ENCODE measurements at places on chromosomes 6 and 20. TPM values are rescaled to one million over a fixed set of nuclear protein-coding genes. Genes with fewer than 3 reads are reported as not detected.

Gene SEMG1
- not detected for total RNA-seq

Gene EYA4
- not detected for total RNA-seq

Gene TRIM40
- total RNA-seq: not detected

Gene MUC21
- total RNA-seq: not detected

Gene ELOVL2
- total RNA-seq: 27.8 TPM

Gene KDM1B
- 27.1 TPM for total RNA-seq

Gene ADNP
- total RNA-seq: 65.1 TPM

Gene DSP
- 20.1 TPM for total RNA-seq

Gene TRIM15
- 0.13 TPM for total RNA-seq

Gene TCF21
- total RNA-seq: not detected

Gene CBLN4
- not detected for total RNA-seq

Gene CST5
- total RNA-seq: not detected

Gene CYP21A2
- 1.1 TPM for total RNA-seq

Measured in Panc1 (cell line).